Heart right ventricle (tissue), 16 donors: ENCODE measurements at places on chromosomes 4 and X. TPM values are rescaled to one million over a fixed set of nuclear protein-coding genes. Genes with fewer than 3 reads are reported as not detected.
A peak's percentile ranks its signal among the peaks of the same experiment; 100 is the strongest.

The CLDN34 gene
- total RNA-seq, result not detected

The CDKL5 gene
- total RNA-seq, result 9.5 TPM

The HDX gene
- total RNA-seq, result 2.2 TPM

The CCDC149 gene
- total RNA-seq, result 17.7 TPM

The FABP2 gene
- not detected for total RNA-seq

The NEIL3 gene
- 0.46 TPM for total RNA-seq

The F11 gene
- not detected for total RNA-seq

The CXXC4 gene
- 5.8 TPM for total RNA-seq

The SLC16A2 gene
- 4.9 TPM for total RNA-seq

- DNase-seq, result peak; percentile 6
These were observed 40.5 kb upstream of the BMP3 start for GRCh38 chr4:80989921-80990544.

- DNase-seq, result no peak
These were observed 7.0 kb upstream of the TXK start for GRCh38 chr4:48141048-48141447.

- no peak for DNase-seq
These were observed 863.1 kb downstream of the CCSER1 start for GRCh38 chr4:90990284-90990683.

- DNase-seq, result no peak
These were observed 204.7 kb upstream of the GABRA2 start for GRCh38 chr4:46594661-46595060.

GRCh38 chr4:128861856-128862518 is 52.5 kb downstream of the JADE1 start:
- no peak for DNase-seq

GRCh38 chrX:1202251-1202650 is 10.2 kb downstream of the CRLF2 start:
- DNase-seq, result no peak

GRCh38 chr4:19945979-19946380 is 305.7 kb upstream of the SLIT2 start:
- no peak for DNase-seq

DNA sequence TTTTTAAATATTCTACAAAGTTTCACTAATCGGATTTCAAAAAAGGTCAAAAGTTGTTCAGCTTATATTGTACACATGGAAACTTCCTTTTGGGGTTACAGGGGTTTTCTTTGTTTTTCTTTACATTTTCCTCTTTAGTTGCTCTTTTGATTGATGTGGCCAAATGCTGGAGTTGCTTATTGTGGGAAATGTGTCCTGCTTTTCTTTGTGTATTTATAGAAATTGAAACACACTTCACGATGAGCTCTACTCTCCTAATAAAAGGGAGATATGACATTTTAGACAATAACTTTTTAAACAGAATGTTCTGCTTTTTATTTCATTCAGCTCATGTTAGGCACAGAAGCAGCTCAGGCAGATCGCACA is 50.7 kb upstream of the SPRY1 start:
- DNase-seq, result no peak
